Cortex of kidney (tissue), 1 donor: ENCODE measurements at places on chromosomes 6 and 20.

DNA sequence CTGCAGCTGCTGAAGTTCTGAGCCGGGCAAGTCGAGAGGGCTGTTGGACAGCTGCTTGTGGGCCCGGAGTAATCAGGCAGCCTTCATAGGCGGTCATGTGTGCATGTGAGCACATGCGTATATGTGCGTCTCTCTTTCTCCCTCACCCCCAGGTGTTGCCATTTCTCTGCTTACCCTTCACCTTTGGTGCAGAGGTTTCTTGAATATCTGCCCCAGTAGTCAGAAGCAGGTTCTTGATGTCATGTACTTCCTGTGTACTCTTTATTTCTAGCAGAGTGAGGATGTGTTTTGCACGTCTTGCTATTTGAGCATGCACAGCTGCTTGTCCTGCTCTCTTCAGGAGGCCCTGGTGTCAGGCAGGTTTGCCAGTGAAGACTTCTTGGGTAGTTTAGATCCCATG is 21.2 kb upstream of the MAPK13 start:
- DNase-seq = no peak

GRCh38 chr6:139468178-139468819 is 93.9 kb upstream of the CITED2 start:
- DNase-seq = no peak

DNA sequence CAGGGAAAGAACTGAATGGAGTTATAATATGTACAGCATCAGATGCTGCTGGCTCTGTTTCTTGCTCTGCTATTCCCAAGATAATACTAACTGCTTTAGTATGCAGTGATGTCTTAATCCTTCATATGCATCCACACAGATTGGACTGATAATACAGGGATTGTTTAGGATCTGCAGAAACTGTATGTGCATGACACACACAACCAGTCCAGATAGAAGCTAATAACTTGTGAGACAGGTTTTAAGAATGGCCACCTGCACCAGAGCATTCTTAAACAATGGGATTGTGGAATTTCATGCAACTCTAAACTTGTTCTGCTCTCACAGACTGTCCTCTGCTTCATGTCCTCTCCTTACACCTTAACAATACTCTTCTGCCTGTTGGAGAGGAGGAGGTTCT is 90.9 kb downstream of the SPTLC3 start:
- DNase-seq = no peak

- no peak for DNase-seq
These were observed 2.1 kb upstream of the DDX27 start for GRCh38 chr20:49216991-49217578.

DNA sequence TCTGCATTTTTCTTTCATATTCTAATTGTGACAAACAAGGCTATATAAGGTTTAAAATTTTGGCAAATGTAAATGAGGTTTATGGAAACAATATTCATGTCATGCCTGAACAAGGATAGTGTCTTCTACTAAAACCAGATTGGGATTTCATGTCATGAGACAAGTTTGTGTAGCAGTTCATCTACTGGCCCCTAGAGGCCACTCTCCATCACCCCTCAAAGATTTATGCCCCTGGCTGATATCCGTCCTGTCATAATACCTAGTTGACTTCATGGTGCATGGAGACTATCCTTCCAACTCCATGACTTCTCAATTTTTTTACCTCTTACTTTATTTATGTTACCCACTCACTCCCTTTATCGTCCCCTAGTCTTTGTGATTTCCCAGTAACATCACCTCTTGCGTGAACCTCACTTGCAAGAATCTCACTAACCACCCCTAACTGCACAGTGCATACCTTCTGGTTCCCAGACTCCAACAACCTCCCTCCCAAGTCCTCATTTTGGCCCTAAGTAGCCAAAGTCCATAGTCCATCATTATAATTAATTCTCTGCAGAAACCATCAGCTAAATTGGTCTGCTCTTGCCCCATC is 179.8 kb downstream of the TASP1 start:
- DNase-seq = no peak

DNA sequence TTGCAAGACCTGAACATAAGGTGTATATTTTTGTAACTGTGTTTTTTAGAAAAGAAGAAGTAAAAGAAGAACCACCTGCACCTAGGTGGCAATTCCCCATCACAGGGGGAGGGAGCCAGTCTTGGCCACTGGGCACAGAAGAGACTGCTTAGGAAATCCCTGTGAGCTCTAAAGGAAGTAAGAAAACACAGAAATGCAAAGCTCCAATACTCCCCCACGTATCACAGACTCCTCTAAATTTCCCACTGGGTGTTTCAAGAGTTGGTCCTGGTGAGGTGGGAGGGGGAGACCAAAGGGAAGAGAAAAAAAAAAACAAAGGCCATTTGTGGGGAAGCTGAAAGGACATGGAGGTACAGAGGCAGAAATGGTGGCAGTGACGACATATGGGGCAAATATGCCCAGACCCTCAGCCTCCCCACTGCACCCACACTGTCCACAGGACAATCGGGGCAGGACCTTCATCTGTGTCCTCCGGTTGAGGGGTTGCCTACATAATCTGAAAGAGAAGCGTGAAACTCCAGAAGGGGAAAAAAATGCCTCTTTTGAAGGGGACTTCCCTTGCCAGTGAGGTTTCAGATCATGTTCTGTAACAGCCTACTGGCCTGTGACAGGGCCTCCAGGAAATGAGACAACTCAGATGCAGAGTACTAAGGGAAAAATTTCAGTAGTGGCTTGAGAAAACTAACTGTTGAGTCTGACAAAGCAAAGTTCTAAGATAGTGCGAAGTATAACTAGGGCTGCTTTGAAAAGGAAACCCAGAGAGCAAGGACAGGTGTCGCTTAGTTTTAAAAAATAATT is 226.2 kb upstream of the MARCKS start:
- no peak for DNase-seq

DNA sequence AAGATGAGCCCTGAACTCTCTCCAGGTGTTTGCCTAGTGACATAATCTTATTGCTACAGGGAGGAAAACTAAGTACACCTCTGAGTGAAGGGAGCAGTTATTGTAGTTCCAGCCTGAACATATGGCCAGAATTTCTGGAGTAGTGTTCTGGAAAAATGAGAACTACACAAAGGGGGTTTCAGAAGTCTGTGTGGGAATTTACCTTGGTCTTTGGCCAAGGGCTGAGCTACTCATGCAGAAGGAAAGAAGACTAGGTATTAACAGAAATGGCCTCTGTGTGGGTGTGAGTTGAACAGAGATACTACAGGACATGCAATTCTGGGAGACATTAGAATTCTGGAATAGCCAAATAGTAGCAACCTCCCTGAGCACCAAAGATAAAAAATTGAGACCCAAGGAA is 1009.7 kb upstream of the GJE1 start:
- no peak for DNase-seq

DNA sequence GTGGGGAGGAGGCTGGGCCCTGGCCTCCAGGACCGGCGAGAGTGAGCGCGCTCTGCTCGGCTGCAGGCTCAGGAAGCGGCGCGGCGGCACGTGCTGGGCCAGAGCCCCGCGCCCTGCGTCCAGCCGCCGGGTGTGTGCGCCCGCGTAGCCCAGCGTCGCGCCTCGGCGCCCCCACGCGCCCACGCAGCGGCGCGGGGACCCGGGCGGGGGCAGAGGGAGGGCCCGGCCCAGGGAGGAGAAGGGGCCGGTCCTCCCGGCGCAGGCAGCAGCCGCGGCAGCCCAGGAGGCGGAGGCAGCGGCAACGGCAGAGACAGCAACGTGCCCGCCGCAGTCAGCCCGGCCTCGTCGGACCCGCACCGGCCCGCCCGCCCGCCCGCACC is at the start of gene EYA2:
EYA2 (plus strand) TSS at position 265 of the 380 bp plus-strand sequence. CDS start 95,168 bp downstream, outside the sequence.
- no peak for DNase-seq

DNA sequence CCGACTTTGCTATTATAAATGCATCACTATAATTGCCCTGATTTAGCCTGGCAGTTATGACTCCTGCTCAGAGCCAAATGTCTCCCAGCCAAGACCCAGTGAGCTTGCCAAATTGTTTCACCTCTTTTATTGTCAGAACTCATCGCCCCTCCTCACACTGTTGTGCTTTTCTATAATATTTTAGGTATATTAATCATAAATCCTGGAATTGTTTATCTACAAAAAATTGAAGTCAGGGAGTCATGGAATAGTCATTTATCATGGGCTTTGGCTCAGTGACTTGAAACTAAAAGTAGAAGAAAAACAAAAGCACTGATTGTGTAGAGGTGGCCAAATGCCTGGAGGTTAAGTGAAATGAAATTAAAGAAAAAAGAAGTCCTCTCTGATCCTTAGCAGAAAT is 85.6 kb downstream of the PFDN4 start:
- DNase-seq = no peak

DNA sequence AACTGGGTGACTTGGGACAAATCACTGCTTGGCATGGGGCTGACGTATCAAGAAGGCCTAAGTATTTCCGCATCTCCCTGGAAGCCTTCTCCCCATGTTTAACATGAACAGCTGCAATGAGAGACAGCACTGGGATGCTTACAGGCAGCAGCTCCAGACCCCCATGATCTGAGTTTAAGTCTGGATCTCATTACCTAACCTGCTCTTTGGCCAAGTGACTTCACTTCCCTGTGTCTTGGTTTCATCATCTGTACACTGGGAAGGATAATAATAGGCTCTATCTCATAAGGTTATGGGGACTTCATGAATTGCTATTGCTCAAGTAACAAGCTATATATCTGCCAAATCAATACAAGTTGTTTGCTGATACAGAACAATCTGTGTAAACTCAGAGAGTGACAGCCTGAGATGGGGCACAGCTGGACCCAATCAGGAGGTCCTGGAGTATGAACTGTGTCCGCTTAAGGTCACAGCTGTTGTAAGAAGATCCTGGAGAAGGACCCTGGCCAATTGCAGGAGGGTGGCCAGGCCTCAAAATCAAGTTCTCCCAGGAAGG is 56.0 kb downstream of the TGM2 start:
- DNase-seq = no peak

- DNase-seq = no peak
These were observed 5.4 kb upstream of the RAB44 start for GRCh38 chr6:36692220-36692619.

- no peak for DNase-seq
These were observed 15.8 kb downstream of the KCNQ2 start for GRCh38 chr20:63456429-63457284.

- no peak for DNase-seq
These were observed 80.3 kb downstream of the BACH2 start for GRCh38 chr6:90216072-90216977.

DNA sequence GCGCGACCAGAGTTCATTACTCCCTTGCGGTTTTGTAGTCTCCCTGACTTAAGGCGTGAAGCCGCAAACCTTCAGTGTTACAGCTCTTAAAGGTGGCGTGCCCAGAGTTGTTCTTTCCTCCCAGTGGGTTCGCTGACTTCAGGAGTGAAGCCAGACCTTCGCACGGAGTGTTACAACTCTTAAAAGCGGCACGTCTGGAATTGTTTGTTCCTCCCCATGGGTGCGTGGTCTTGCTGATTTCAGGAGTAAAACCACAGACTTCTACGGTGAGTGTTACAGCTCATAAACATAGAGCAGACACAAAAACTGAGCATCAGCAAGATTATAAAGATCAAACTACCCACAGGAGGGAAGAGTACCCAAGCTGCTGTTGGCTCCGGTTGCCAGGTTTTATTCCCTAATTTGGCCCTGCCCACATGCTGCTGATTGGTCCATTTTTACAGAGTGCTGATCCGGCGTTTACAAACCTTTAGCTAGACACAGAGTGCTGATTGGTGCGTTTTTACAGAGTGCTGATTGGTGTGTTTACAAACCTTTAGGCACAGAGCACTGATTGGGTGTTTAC is 10.4 kb downstream of the TMEM14C start:
- DNase-seq = no peak

GRCh38 chr6:11732036-11732631 is 46.5 kb downstream of the ADTRP start:
- DNase-seq = no peak

- no peak for DNase-seq
These were observed 1.1 kb downstream of the ITCH start for GRCh38 chr20:34364223-34364506.

DNA sequence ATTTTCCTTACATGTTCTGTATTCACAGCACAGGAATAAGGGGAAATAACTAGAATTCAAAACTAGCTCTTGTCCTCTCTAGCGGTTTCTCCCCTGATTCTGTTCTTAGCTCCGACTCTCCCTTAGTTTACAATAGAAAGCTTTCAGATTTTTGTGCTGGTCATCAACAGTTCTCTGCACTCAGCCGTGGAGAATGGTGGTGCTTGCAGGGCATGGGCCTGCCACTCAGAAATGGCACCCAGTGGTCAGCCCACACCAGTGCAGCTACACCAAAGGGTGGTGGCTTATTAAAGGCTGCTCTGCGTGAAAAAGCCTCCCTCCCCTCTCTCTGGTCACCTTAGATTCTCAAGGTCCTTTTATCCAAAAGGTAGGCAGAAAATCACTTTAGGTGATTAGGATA is 123.5 kb downstream of the SASH1 start:
- DNase-seq = no peak

GRCh38 chr6:108937170-108937569 is 88.9 kb downstream of the ARMC2 start:
- DNase-seq = no peak

DNA sequence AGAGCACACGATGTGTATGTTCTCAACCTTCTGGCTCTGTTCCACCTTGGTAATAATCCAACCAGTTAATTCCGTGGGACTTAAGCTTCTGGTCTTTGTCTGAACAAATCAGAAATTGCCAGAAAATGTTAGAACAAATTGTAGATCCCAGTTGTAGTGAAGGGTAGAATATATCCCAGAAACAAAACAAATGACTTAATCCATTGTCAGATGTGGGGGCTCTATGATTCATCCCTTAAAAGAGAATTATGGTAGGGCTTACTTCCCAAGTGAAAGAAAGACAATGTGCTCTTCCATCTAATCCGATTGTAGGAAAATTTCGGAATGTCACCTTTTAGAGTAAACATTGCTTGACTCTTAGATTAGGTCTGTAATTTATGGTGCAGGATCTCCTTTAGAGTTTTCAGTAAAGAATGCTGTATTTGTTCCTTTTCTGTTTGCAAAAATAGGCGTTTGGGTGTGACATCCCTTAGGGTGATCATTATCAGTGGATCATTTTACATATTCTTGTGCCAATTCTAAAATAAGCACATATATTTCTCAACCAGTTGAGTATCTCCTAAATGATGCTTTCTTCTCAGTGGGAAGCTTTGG is 234.5 kb upstream of the ZNF217 start:
- DNase-seq = no peak
